ENCODE measurements at places on chromosomes 7 and 10. TPM values are rescaled to one million over a fixed set of nuclear protein-coding genes. Genes with fewer than 3 reads are reported as not detected.

DNA sequence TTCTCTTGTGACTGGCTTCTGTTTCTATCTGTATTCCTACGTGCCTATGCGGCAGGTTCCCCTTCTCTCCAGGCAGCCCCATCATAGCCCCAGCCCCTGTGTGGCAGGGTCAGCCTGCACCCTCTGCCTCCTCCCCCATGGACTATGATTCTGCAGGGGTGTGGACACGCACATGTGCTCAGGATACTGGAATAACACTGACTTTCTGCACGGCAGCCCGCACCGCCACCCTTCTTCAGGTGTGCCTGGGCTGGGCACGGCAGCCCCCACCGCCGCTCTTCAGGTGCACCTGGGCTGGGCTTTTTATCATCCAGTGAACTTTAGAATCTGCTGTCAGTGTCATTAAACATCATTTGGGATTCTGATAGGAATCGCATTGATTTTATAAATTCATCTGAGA, 202.6 kb upstream of the PPP2R2D start:
- no peak overlapping the region for H3K27ac ChIP-seq
- H3K4me1 ChIP-seq = no peaks in the 10 kb centered on the region
- DNase-seq = no peak
- no peaks in the 10 kb centered on the region for H3K36me3 ChIP-seq
- no peaks in the 10 kb centered on the region for H3K27me3 ChIP-seq
- no peak overlapping the region for H3K4me3 ChIP-seq

Gene ACTA2
- 7.4 TPM for total RNA-seq

GRCh38 chr7:39696631-39697030, 73.3 kb downstream of the RALA start:
- H3K27ac ChIP-seq = no peak overlapping the region
- no peaks in the 10 kb centered on the region for H3K27me3 ChIP-seq
- H3K36me3 ChIP-seq = peaks cover 29% of the 10 kb centered on the region
- H3K4me3 ChIP-seq = no peak overlapping the region
- peaks cover 3% of the 10 kb centered on the region for H3K4me1 ChIP-seq

Gene C7orf57
- 0.85 TPM for total RNA-seq

- H3K4me1 ChIP-seq = no peaks in the 10 kb centered on the region
- no peaks in the 10 kb centered on the region for H3K36me3 ChIP-seq
- no peaks in the 10 kb centered on the region for H3K27me3 ChIP-seq
- no peak overlapping the region for H3K27ac ChIP-seq
- no peak overlapping the region for H3K4me3 ChIP-seq
- no peak for DNase-seq
Observed at GRCh38 chr7:12594122-12594897, 23.8 kb downstream of the SCIN start.

DNA sequence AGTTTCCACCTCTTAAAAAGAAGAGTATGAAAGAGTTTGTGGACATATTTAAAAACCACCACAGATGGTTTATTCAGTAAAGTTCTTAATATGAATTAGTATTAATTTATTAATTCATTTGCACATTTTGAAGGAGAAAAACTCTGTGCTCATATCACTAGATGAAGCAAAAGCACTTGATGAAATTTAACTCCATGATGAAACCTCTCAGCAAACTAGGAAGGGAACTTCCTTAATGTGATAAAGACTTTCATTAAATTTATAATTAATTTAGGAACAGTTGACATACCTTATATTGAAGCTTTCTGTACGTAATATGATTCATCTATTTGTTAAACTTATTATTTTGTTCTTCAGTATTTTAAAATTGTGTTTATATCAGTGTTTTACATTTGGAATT, 99.4 kb downstream of the MMRN2 start:
- DNase-seq = no peak
- H3K4me3 ChIP-seq = no peak overlapping the region
- H3K4me1 ChIP-seq = no peaks in the 10 kb centered on the region
- H3K27ac ChIP-seq = no peak overlapping the region
- no peaks in the 10 kb centered on the region for H3K27me3 ChIP-seq
- no peaks in the 10 kb centered on the region for H3K36me3 ChIP-seq

DNA sequence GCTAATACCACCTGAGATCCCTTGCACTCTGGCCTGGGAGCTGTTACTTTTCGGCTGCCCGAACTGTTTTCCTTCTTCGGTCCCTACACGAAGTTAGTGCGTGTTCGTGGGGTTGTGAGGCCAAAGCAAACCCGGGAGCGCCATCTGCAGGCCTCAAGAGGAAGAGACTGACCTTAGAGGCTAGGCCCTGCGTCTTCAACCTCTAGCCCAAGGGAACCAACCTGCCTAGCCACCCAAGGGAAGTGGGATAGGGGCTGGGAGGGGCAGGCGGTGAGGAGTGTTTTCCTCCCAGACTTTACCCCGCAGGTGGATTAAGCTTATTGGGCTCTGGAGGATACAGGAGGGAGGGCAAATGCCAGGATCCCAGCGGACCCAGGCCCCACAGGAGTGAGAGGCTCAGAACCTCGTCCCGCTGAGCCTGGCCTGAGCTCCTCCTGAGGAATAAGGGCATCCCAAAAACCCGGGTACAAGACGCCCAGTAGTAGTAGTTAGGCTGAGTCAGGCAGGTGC, 1.7 kb upstream of the PAX2 start:
- H3K27ac ChIP-seq = no peak overlapping the region
- H3K27me3 ChIP-seq = peaks cover 64% of the 10 kb centered on the region
- peaks cover 10% of the 10 kb centered on the region for H3K4me1 ChIP-seq
- H3K4me3 ChIP-seq = no peak overlapping the region

Gene VIM
- 717 TPM for total RNA-seq

DNA sequence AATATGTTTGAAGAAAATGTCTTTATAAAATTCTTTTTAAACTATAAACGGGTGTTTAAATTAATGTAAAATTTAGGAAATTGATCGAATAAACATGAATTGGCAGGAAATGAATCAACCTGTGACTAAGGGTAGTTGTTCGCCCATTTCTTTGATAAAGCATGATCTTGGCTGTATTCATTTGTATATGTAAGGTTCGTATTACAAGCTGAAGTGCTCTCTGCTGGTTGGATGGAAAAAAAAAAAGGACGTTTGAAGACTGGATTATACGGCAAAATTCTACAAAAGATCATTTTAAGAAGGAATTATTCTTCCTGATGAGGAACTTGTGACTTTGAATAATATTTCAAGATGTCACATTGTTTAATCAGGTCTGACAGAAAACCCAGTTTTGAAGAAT, 185.4 kb upstream of the ANK3 start:
- no peak for DNase-seq
- H3K27me3 ChIP-seq = no peaks in the 10 kb centered on the region
- H3K4me1 ChIP-seq = peaks cover 6% of the 10 kb centered on the region
- no peaks in the 10 kb centered on the region for H3K36me3 ChIP-seq

Gene CDK14
- total RNA-seq = 12.5 TPM

Gene SPDYE9
- total RNA-seq = not detected

GRCh38 chr10:118584181-118584954, 11.1 kb downstream of the PRLHR start:
- no peak for DNase-seq
- H3K27ac ChIP-seq = no peak overlapping the region
- no peaks in the 10 kb centered on the region for H3K4me1 ChIP-seq
- H3K4me3 ChIP-seq = no peak overlapping the region
- H3K36me3 ChIP-seq = no peaks in the 10 kb centered on the region

Gene LBX1
- total RNA-seq = not detected

Gene FKBP6
- not detected for total RNA-seq

DNA sequence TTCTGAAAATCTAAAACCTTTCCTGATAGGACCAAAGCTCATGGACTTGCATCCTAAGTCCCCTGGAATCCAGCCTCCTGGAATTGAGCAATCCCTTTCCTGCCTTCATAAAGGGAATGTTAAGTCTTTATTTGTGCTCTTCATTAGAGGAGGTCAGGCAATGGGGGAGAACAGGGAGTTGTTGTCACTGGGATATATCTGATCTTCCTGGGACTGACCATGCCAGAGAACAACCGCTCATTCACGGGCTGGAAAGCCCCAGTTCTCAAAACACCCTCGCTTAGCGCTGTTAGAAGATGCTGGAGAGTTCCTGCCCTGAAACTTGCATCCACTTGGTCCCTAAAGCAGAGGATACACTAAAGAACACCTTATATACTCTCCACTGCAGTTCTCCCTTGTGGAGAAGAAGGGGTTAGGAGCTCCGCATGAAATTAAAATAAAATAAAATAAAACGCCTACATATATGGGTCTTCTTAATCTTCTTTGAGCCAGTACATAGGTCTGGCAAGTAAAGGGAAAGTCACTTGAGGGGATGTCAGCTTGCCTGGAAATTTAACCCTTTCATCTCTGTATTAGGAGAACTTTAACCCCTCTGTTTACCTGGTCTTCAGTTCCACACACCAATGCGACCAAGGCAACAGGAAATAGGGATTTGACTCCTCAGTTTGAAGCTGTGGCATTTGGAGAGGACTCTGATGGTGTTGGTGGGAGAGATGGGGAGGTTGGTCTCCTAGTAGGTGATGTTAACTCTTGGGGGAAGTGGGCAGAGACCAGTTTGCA, 1.2 kb downstream of the SORCS1 start:
- H3K4me1 ChIP-seq = no peaks in the 10 kb centered on the region
- H3K27me3 ChIP-seq = peaks cover 22% of the 10 kb centered on the region
- no peak for DNase-seq
- no peaks in the 10 kb centered on the region for H3K36me3 ChIP-seq
- no peak overlapping the region for H3K27ac ChIP-seq
- H3K4me3 ChIP-seq = no peak overlapping the region

DNA sequence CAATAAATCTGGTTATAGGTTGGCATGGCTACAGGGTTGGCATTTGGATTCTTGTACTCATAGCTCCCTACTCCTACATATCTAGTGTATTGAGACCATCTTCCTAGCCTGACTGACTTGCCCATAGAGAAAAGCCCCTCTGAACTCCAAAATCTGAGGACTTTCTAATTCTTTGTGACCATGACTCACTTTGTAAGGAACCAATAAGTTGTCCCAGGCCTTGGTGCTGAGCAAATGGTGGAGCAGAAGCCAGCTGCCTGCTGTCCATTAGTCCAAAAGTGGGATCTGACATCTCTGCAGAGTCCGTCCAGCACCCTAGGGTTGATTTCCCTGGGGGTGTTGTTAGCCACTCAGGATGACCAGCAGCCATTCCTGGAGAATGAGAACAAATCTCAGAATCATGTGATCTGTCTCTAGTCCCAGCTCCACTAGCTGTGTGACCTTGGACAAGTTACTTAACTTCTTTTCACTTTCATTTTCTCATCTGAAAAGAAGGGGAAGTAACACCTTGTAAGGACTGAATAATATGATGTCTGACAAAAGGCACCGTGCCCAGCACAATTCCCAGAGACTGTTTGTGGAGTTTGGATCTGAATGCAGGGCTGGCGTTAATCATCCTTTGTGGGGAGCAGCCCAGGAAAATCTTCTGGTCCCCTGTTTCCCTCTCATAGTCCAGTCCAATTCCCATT, 44.1 kb downstream of the MTURN start:
- DNase-seq = peak; percentile 30
- H3K4me1 ChIP-seq = peaks cover 31% of the 10 kb centered on the region
- no peaks in the 10 kb centered on the region for H3K36me3 ChIP-seq
- H3K4me3 ChIP-seq = no peak overlapping the region
- H3K27me3 ChIP-seq = no peaks in the 10 kb centered on the region

- H3K4me3 ChIP-seq = no peak overlapping the region
- no peaks in the 10 kb centered on the region for H3K36me3 ChIP-seq
- no peak overlapping the region for H3K27ac ChIP-seq
Observed at GRCh38 chr10:45052700-45053099, 52.0 kb downstream of the ZNF22 start.

GRCh38 chr7:129851174-129851573, 101.6 kb downstream of the UBE2H start:
- H3K4me3 ChIP-seq = no peak overlapping the region
- peaks cover 8% of the 10 kb centered on the region for H3K4me1 ChIP-seq
- DNase-seq = no peak
- H3K36me3 ChIP-seq = no peaks in the 10 kb centered on the region
- H3K27ac ChIP-seq = no peak overlapping the region

Gene CADPS2
- not detected for total RNA-seq

Gene CFTR
- not detected for total RNA-seq

Gene KEL
- total RNA-seq = 0.09 TPM

GRCh38 chr10:61029411-61029810, 85.4 kb upstream of the RHOBTB1 start:
- no peak overlapping the region for H3K27ac ChIP-seq
- DNase-seq = no peak

- H3K36me3 ChIP-seq = no peaks in the 10 kb centered on the region
- no peak overlapping the region for H3K4me3 ChIP-seq
- no peaks in the 10 kb centered on the region for H3K27me3 ChIP-seq
- no peak for DNase-seq
Observed at GRCh38 chr10:132570771-132571649, 33.4 kb downstream of the INPP5A start.

GRCh38 chr10:44280226-44281014, 104.5 kb downstream of the CXCL12 start:
- DNase-seq = no peak
- H3K4me1 ChIP-seq = no peaks in the 10 kb centered on the region
- H3K4me3 ChIP-seq = no peak overlapping the region
- H3K36me3 ChIP-seq = no peaks in the 10 kb centered on the region

Gene PRLHR
- not detected for total RNA-seq

GRCh38 chr10:2837674-2838073, 229.7 kb upstream of the PFKP start:
- H3K27ac ChIP-seq = no peak overlapping the region
- DNase-seq = no peak
- H3K4me1 ChIP-seq = no peaks in the 10 kb centered on the region
- no peaks in the 10 kb centered on the region for H3K27me3 ChIP-seq
- no peaks in the 10 kb centered on the region for H3K36me3 ChIP-seq
- H3K4me3 ChIP-seq = no peak overlapping the region

Gene GJD4
- total RNA-seq = not detected

GRCh38 chr7:47147213-47147631, 434.7 kb downstream of the TNS3 start:
- DNase-seq = no peak
- no peak overlapping the region for H3K27ac ChIP-seq
- H3K27me3 ChIP-seq = no peaks in the 10 kb centered on the region
- peaks cover 4% of the 10 kb centered on the region for H3K4me1 ChIP-seq
- no peak overlapping the region for H3K4me3 ChIP-seq

- no peak overlapping the region for H3K4me3 ChIP-seq
- H3K27me3 ChIP-seq = no peaks in the 10 kb centered on the region
- DNase-seq = no peak
- no peak overlapping the region for H3K27ac ChIP-seq
- H3K36me3 ChIP-seq = no peaks in the 10 kb centered on the region
- H3K4me1 ChIP-seq = no peaks in the 10 kb centered on the region
Observed at GRCh38 chr7:151884312-151885201, 7.6 kb upstream of the PRKAG2 start.

DNA sequence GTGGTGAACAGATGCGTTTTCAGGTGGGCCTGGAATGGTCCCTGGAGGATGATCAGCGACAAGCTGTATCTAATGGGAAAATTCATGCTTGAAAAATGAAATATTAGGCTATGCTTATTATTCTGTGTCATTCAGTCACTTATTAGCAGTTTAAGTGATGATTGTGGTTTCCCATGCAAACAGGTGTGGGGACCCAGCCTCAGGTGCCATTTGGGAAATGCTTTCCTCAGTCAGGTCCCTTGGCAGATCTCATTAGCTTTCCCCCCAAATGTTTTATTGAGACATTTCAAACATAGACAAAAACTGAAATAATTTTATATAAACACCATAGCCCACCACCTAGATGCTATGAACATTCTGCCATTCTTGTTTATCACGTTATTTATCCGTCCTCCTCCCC, 411 bp upstream of the SNX10 start:
- H3K36me3 ChIP-seq = peaks cover 3% of the 10 kb centered on the region
- H3K4me1 ChIP-seq = peaks cover 42% of the 10 kb centered on the region
- H3K4me3 ChIP-seq = peak overlapping the region; percentile 49
- H3K27me3 ChIP-seq = no peaks in the 10 kb centered on the region

All from natural killer cell (primary cell).